NCI-H187 treated with DMSO at 0.1 percent for 48 hours (cell line): ENCODE measurements at places on chromosomes 3 and 15.

- DNase-seq, result no peak
These were observed 72.8 kb upstream of the THSD4 start for GRCh38 chr15:71042356-71042922.

DNA sequence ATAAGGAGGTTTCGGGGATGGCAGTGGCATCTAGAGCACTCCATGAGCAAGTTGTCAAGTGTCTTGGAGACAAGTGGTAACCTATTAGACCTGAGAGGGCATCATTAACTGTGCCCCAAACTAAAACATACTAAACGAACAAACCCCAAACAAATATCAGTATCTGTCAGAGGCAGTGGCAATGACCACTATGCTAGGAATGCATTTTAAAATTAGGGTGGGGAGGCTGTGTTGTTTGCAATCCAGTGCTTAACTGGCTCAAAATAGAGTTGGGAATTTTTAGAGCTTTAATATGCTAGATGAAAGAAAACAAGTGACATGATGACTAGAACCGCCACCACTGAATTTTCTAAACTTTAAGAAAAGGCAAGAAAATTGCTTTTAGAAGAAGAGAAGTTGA lies 51.8 kb upstream of the TPRG1 start:
- DNase-seq, result no peak

DNA sequence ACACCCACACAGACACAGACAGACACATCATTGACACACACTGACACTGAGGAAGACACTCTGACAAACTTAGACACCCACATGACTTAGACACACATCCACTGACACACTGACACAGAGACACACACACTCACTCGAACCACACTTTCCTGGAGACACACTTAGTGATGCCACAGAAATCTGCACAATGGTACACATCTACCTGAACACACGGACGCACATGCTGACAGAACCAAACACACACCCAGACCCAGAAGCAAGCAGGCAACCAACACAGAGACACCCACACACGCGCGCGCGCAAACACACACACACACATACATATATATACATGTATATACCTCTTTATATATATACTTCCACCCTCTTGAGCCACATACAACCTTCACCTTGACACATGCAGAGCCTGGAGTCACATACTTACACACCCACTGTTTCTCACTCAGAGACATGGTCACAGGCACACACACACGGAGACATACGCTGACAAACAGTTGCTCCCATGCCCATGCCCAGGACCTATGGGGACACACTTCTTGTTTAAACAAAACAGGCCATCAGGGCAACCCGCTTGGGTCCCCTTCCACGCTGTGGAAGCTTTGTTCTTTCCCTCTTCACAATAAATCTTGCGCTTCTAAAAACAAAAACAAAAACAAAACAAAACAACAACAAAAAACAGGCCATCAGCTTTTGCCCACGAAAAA lies 913 bp upstream of the SCN5A start:
- DNase-seq, result no peak

DNA sequence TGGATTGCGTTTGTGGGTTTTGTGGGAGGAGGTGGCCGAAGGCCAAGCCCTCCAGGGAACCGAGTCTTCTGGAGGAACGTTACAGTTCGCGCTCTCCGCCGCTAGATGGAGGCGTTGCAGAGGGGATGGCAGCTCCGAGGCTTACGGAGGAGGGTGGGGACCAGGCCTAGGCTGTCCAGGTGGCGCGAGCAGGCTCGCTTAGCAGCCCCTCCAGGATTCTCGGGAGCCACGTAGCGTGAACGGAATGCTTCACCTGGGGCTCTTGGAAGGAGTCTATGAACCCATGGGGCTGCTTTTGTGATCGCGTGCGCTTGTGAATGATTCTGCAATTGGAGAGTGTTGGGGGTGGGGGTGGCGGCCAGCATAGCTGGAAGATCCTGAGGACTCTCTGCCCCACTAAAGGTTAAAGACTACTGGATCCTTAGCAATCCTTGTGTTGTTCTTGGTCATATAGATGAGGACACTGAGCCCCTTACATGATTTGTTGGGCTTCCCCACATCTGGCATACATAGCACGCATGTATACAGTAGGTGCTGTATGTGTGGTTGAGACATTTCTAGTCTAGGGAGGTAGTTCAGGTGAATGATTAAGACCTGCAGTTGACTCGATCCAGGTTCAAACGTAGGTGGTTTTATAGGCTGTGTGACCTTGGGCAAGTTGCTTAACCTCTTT lies 25.7 kb downstream of the FAM3D start:
- DNase-seq, result no peak

DNA sequence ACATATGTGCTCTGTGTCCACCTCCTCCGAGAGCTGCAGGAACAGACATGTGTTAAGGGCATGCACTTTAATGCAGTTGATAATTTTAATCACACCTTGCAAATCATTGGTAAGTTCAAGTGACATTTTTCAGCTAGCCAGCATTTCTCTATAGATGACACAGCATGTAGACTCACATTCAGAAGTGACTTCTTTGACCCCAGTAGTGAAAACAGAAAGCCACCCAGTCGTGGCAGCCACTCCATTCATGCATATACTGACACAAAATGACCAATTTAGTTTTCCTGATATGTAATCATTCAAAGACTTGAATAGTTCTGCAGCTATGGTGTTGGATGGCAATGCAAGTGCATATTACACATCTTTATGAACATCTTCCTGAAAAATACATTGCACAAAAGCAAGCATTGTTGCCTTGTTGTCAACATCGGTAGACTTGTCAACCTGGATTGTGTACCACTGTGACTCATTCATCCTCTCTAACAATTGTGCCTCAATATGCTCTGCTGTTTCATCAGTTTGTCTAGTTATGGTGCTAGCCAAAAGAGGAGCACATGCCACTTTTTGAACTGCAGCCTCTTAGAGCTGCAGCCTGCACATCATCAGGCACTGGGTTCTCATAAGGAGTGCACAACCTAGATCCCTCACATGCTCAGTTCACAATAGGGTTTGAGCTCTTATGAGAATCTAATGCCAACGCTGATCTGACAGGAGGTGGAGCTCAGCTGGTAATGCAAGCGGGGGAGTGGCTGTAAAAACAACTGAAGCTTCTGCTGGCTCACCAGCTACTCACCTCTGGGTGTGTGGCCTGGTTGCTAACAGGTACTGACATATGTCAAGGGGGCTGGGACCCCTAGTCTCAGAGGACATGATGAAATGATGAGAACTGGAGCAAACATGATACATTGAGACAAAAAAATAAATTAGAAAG lies 622.0 kb downstream of the PYDC2 start:
- no peak for DNase-seq

DNA sequence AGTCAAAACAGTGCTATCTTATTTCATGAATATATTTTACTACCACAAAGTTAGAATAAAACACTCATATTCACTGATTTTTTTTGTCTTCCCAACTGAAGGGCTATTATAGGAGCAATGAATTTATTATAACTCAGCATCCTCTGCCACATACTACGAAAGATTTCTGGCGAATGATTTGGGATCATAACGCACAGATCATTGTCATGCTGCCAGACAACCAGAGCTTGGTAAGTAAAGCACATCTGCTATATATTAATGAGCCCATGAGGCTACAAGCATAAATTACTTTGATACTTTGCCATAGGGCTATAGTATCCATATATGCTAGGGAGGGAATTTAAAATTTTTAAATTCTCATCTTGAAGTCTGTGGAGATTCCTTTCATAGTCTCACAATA lies 95.9 kb downstream of the FEZF2 start:
- no peak for DNase-seq

DNA sequence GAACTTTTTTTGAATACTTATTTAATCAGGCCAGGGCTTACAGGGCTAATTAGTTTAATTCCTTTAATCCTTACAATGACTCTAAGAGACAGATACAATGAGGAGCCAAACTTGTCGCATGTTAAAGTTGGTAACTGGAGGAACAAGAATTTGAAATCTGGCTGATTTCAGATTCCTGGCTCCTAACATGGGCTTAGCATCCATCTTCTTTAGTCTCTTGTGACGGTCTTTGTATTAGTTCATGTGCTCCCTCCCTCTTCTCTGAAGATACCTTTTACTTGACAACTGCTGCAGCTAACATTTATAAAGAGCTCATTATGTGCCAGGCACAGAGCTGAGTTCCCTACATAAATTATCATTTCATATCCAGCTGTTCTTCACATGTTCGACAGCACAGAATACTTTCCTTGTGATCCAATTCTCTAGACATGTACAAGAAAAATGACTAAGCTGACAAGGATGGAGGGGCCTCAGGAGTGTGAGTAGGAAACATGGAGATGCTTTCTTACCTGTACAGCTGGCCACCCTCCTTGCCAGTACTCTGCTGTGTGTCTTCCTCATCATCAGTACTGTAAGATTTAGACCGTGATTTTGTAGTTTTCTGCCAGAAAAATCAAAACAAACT lies 206.8 kb upstream of the STRIT1 start:
- no peak for DNase-seq

- DNase-seq, result no peak
These were observed 581.4 kb upstream of the TBL1XR1 start for GRCh38 chr3:177778633-177779032.

DNA sequence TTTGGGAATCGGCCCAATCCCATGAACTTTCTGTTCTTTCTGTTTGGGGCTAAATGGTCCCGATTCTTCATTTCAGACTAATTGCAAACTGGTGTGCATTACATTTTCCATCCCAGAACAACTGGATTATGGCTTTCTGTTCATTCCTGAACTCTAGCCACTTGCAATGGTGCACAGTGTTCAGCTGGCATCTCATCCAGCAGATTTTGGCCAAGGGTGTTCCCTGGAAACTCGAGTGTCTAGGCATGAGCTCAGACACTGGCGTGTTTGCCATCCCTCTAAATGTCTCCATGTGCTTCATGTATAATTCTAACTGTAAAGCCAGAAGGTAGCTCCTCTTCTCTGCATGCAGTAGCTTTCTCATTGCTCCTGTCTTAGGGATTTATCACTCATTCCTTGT lies 97.1 kb upstream of the MYZAP start:
- no peak for DNase-seq

DNA sequence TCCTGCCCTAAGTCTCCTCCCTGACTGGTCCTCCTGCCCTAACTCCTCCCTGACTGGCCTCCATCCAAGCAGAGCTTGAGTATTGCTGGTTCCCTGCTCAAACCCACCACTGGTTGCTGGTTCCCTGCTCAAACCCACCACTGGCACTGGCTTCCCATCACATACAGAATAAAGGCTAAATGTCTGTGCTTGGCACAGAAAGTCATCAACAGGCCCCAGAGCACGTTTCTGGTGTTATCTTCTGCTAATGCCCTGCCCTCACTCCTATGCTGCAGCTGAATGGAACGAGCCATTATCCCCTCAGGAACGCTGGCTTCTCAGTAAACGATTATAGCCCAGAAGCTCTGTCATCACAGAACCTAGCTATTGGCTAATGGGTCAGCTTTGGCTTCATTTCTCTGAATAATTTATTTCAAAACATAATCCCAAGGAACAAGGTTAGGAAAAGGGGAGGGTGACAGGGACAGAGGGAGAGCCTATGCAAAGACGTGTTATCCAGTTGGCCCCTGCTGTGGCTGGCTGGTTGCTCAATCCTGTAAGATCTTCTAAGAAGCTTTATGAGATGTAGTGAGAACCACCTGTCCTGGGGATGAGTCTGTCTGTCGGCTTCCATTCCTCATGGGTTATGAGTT lies 6.3 kb upstream of the MUC20 start:
- no peak for DNase-seq

DNA sequence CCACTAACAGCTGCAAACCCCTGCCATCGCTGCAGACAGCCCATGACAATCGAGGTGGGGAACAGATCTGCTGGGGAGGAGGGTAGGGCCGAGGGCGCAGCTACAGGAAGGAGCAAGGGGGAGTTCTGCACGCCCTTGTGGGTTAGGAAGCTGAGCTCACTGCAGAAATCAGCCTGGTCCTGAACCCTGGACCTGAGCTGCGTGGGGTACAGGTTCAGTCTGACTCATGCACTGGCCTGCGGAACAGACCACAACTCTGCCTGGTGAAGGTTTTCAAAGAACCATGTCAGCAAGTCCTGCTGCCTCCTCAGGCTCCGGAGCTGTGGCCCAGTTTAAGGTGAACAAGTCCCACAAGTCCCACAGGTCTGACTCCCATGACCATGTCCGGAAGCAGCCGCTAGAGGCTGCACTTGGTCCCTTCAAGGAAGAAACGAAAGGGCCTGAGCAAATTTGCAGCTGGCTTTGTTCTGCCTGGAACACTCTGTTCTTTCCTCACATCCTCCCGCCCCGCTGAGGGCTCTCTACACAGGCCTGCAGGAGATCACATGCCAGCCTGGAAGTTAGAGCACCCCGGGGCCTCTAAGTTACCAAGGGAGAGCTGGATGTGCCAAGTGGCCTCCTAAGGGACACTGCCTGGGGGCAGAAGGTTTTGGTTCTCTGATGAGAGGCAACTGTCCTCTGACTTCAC lies 49.4 kb upstream of the AKAP13 start:
- DNase-seq, result peak; percentile 15

- no peak for DNase-seq
These were observed 26.3 kb downstream of the SYNPR start for GRCh38 chr3:63304421-63304820.

DNA sequence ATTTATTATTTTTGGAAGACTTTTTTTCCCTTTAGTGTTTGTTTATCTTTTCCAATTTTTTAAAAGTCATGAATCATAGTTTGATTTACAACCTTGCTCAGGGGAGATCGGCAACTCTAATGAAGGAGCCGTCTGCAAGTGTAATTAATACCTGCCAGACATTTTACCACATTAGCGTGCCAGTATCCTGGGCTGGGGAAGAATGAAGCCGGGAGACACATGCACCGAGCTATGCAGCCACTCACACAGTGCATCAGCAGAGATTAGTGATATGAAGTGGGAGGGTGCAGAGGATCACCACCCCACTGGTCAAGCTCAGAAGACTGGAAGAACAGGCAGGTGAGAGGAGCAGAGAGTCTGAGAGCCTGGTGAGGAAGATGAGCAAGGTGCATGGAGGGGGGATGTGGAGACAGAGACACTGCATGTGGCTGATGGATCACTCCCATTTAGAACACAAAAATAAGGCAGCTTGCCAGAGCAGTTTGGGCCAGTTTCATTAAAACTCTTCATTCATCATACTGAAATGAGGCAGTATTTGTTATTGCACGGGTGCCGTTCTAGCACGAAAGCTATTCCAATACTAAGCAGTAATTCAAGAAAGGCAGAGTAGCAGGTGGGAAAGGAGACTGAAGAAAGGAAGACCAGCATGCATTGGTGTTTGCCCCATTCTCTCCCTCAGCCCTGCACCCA lies 821.6 kb downstream of the TUSC7 start:
- no peak for DNase-seq

GRCh38 chr3:13365390-13366379 lies 54.4 kb downstream of the NUP210 start:
- DNase-seq, result no peak

DNA sequence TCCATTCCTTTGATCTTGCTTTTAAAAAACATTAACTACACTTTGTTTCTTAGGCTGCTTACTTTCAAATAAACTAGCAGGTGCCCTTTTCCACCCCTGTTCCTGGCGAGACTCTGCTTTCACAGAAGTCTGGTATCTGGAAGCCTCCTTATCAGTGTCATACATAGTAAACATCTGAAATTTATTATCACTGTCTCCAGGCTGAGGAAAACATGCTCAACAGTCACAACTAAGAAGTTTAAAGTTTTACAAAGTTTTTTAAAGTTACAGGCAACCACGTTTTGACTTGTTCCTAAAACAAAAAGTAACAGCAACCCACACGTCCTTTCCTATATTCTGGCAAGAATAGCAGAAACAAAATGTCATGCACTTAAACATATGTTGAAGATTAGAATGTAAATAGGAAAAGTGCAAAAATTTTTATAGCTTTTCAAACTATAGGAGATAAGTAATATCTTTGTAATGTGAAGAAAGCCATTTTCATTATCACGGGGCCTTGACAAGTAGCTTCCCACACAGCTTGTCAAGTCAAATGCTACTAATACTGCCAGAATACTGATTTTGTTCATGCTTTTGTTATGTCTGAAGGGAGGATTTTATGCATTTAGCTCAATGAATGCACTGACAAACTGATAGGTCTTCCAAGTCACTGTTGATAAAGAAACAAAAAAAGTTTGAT lies 275.2 kb upstream of the KCNMB2 start:
- no peak for DNase-seq
